Stimulated activated CD8-positive, alpha-beta memory T cell treated with anti-CD3 and anti-CD28 coated beads, Interleukin-7, amount 100 ng/mL, for 24 hours (primary cell): ENCODE measurements at places on chromosomes 2 and 18.

GRCh38 chr2:226079671-226080181 is 680.2 kb downstream of the NYAP2 start:
- no peak for DNase-seq

- DNase-seq, result no peak
Measured at GRCh38 chr2:195912079-195912478, 156.6 kb downstream of the DNAH7 start.

- DNase-seq, result no peak
Measured at GRCh38 chr2:74419345-74419744, 2.1 kb downstream of the C2orf81 start.

DNA sequence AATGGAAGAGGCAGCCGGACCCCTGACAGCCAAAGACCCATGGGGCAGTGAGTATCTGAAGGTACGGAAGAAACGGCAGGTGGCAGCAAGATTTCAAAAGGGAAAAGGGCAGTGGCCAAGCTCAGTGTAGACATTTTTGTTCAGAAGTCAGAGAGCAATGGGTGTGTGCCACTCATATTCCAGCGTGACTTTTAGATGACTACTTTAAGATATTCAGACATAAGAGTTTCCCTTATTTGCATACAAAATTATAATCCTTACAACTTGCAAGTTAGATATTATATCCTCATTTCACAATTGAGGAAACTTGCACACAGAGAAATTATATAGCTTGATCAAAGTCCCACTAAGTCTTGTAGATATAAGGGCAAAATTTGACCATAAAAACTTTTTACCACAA is 60.7 kb upstream of the CYTIP start:
- no peak for DNase-seq

- no peak for DNase-seq
Measured at GRCh38 chr2:195649629-195650190, 7.3 kb upstream of the SLC39A10 start.

- DNase-seq, result no peak
Measured at GRCh38 chr2:117856415-117857210, 42.1 kb downstream of the DDX18 start.

GRCh38 chr18:13868501-13869271 is 44.7 kb downstream of the MC5R start:
- no peak for DNase-seq

DNA sequence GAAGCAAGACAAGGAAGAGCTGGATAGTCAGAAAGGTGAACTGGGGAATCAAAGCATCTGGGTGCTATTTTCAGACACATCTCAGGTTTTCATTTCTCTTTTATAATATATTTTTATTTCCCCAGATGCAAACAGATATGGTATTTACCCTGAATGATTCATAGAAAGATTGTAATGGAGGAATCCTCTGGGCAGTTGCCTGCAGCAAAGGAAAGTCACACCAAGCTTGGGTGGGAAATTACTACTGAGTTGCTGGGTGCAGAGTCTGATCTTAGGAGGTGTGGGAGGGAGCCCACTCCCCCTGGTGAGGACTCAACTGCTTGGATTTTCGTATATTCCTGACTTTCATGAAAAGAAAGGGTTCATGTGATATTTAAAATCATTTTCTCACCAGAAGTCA is 2.1 kb downstream of the EFR3B start:
- DNase-seq, result no peak

- no peak for DNase-seq
Measured at GRCh38 chr2:64819774-64820688, 166.3 kb upstream of the SERTAD2 start.

DNA sequence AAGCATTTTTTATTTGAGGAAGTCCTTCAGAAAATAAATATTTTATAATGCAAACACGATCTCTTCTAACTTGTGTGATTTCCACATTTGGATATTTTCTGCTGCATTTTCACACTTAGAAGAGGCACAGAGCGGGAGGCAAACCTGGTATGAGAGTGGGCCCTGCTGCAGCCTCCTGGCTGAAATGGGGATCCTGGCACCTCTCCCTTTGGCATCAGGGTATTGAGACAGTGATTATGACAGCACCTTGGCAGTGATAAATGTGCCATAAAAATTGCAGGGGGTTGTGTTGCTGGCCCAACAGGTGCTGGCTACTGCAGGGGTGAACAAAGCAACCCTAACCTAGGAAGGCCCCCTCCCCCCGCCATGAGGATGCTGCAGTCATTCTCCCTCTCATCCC is 128.6 kb downstream of the TSN start:
- no peak for DNase-seq

GRCh38 chr2:164498836-164499235 is 122.4 kb downstream of the GRB14 start:
- no peak for DNase-seq

- no peak for DNase-seq
Measured at GRCh38 chr2:227349989-227350612, 25.1 kb downstream of the MFF start.

GRCh38 chr2:186205254-186205911 is 280.7 kb upstream of the ZC3H15 start:
- DNase-seq, result no peak

GRCh38 chr2:102470168-102470567 is 2.9 kb upstream of the SLC9A4 start:
- DNase-seq, result no peak

- no peak for DNase-seq
Measured at GRCh38 chr2:130347220-130347925, 4.7 kb downstream of the IMP4 start.

GRCh38 chr2:86633155-86633651 is 9.5 kb upstream of the RNF103 start:
- no peak for DNase-seq

DNA sequence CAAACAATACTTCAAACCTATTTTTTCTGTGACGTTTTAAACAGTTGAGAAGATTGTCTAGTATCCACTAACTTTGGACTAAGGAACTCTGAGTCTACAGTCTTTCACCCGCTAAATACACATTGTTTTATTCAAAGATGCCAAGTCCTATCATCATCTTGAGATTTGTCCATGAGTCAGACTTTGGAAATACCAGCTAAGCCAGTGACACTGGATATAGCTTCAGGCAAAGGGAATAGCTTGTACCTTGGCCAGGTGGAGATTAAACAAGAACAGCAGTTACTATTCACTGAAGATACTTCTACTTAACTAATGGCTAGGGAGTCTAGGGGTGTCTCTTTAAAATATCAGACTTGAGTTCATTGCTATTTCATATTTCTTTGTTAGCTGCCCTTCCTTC is 137.5 kb downstream of the COMMD1 start:
- DNase-seq, result no peak

GRCh38 chr2:1937066-1937465 is 192.8 kb upstream of the PXDN start:
- DNase-seq, result no peak

GRCh38 chr2:88896971-88897370 is 205.5 kb downstream of the RPIA start:
- DNase-seq, result no peak

DNA sequence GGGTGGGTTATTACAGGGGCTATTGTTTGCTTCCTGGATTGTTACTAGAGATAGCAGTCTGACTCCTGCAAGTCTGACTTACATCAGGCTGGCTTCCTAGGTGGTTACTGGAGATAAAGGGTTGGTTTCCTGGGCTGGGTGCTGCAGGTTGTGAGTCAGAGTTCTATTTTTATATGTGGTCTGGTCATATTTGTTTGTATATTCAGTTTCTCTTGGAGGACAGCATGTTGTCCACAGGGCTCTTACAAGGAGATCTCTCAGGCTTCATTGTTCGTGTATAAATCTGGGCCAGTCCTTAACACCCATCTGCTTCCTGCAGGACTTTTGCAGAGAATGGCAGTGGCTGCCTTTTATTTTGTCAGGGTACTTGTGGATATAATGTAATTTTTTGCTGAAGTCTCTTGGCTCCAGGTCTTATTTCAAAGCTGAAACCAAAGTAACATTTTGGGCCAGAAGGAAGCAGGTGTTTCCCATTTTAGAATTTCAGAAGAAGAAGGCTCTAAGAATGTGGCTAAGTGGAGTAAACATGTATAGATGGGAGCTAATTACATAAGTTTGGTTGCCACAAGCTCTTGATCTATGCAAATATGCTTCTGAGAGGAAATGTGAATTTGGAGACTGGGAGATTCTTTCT is 65.9 kb upstream of the SLC16A14 start:
- DNase-seq, result no peak

GRCh38 chr2:20593072-20594034 is 57.5 kb downstream of the HS1BP3 start:
- no peak for DNase-seq

GRCh38 chr2:60844105-60844504 is 37.3 kb upstream of the REL start:
- DNase-seq, result no peak

DNA sequence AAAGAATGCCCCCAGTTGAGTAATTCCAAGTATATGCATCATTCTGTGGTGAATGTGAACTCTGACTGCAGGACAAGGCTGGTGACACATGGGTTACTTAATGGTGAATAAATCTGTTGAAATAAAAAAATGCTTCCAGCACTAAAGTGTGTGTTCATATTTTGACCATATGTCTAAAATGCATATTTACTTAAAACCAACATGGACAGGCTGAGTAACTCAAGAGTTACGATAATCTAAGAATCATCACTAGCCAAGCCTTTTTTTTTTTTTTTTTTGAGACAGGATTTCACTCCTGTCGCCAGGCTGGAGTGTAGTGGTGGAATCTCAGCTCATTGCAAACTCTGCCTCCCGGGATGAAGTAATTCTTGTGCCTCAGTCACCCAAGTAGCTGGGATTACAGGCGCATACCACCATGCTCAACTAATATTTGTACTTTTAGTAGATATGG is 47.1 kb upstream of the CCBE1 start:
- no peak for DNase-seq

DNA sequence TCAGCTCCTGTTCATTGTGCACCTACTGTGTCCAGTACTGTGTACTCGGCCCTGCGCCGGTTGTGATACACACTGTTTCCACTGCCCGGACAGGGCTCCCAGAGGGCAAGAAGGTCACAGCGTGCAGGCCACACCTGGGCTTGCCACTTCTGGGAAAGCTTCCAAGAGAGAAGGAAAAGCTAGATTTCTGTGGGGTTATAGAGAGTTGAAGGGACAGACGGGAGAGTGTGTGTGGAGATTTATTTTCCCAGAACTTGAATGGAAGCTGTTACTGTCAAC is 3.8 kb upstream of the CNDP1 start:
- DNase-seq, result no peak

DNA sequence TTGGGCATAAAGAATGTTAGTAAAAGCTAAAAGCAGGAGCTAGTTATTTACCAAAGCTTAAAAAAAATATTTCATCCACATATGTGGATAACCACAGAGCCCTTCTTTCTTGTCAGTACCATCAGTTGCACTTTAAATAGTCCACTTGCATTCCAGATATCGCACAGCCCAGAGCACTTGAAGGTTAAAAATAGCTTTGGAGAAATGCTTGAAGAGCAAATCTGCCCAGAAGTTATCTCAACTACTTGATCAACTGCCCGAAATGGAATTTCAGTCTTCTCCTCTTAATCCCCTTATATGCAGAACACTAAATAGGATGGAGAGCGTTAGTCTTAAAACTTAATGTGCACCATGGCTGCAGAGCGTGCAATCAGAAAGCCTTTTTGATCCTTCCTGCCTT is 148.3 kb downstream of the PLEKHA3 start:
- no peak for DNase-seq

- peak; percentile 53 for DNase-seq
Measured at GRCh38 chr18:4106407-4107033, 348.6 kb downstream of the DLGAP1 start.

- DNase-seq, result no peak
Measured at GRCh38 chr18:24023185-24023814, 8.7 kb downstream of the TTC39C start.

- DNase-seq, result no peak
Measured at GRCh38 chr2:231161877-231162329, 36.5 kb upstream of the ARMC9 start.

- DNase-seq, result no peak
Measured at GRCh38 chr2:190662754-190663153, 13.9 kb downstream of the NAB1 start.

GRCh38 chr2:121804340-121804739 is 48.9 kb downstream of the TSN start:
- no peak for DNase-seq

GRCh38 chr2:106534471-106534870 is 47.3 kb downstream of the CD8B2 start:
- no peak for DNase-seq

DNA sequence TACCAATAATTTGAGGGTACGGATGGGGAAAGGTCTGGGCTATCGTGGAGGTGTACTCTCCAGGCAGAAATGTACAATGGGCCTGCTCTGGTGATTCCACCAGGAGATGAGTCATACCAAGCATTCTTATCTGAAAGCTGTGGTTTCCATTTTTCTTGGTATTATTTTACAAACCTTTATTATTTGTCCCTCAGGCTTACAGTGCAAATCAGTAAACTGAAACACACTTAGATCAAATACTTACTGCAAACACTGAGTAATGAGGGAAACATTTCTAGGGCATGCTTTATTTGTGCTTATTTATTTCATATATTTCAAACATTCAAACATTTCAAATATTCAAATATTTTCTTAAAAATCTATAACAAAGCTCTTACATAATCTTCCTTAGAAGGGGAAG is 319.8 kb downstream of the RND3 start:
- no peak for DNase-seq

GRCh38 chr18:24400587-24400986 is 3.0 kb upstream of the OSBPL1A start:
- no peak for DNase-seq

DNA sequence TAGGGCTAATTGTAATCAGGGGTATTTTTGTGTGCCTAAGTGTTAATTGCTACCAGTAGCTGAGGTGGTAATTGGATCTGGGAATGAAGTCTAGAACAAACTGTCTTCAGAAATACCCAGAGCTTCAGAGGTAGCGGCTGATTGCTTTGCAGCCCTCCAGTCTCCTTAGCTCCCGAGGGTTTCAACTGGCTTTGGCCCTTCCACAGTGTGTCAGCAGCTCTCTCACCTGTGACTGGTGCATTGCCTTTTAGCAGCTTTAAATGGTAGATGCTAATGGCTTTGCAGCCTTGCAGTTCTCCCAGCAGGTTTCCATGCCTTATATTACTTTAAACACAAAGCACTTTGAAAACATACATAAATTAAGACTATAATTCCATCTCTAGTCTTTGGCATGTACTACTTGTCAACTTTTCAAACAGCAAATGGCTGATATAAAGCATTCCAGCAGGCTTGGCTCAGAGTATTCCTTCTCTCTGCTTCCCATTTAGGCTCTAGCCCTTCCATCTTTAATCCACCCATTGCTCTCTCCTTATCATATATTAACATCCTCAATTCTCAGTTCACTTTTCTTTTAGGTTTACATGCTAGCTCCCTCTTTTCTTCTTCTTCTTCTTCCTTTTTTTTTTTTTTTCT is 156.4 kb upstream of the GALNT13 start:
- DNase-seq, result no peak

DNA sequence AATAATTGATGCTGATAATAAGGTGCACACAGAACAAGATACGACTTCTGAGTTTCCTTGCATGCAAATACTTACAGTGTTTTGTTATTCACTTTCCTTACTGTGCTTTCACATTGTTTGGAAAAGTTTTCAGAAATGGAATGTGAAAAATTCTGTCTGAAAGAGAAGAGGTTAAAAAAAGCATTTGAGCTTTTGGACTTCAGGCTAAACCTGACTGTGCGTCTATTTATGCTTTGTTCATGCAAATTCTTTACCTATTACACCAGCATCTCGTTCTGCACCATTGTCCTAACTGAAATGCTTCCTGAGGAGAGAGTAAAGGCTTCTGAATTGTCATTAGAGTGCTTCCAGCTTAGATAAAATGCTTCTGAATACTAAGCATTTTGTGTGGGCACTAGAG is 61.4 kb downstream of the LHCGR start:
- DNase-seq, result no peak

GRCh38 chr2:96353032-96353561 is 17.5 kb downstream of the NCAPH start:
- no peak for DNase-seq
